AG08395 (cell line): ENCODE measurements at places on chromosomes 7 and 10.

GRCh38 chr10:6399231-6399741 lies 180.8 kb downstream of the PRKCQ start:
- DNase-seq = no peak

DNA sequence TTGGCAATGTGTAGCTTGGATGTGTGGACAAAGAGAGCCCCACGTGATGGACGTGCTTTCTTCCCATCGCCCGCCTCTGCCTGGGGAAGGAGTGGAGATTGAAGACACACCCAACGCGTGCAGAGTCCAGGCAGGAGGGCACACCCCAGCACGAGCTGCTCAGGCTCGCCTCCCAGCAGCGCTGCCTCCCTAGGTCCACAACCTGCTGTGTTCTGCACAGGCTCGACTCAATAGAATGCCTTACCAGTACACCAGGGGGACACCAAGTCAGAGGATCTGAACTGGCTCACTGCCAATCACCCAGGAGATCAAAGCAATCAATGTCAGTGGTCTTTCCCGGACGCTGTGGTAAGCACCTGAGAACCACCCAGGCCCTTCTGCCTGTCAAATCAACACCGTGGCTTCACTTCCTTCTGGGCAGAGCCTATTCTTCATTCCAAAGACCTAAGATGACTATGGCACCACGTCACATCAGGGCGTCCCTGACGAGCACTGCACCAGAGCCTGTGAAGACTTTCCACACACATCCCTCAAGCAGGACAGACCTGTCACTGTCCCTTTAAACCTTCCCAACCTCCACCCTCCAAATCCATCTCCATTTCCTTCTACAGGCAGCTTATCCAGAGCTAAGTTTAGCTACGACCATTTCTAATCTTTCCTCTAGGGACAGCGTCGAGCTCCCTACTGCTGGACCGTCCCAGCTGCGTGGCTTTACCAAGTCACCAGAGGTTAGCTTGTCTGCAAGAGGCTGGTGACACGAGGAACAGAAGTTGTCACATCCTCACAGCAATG lies 72.3 kb downstream of the AMZ1 start:
- peak; percentile 49 for DNase-seq

- no peak for DNase-seq
Measured at GRCh38 chr10:62083412-62084267, 182.1 kb downstream of the ARID5B start.

GRCh38 chr7:41629711-41630111 lies 73.2 kb downstream of the INHBA start:
- peak; percentile 36 for DNase-seq

- no peak for DNase-seq
Measured at GRCh38 chr7:69426705-69427104, 171.6 kb upstream of the AUTS2 start.

GRCh38 chr10:48519481-48520183 lies 85.2 kb downstream of the ARHGAP22 start:
- no peak for DNase-seq

DNA sequence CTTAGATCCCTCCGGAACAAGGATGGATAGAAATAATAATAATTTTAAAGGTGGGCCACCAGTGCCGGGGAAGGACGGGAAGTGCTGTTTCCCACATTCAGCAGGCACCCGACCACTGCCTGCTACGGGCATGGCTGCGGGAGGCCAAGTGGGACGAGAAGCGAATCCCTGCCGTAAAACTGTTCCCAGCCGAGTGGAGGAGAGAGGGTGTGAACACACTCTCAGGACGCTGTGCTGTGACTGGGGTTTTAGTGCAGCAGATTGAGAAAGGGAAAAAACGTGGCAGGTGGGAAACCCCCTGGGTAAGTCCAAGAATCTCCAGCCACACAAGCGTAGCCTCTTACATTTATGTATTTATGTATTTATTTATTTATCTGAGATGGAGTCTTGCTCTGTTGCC lies 158.8 kb downstream of the DNAJB6 start:
- DNase-seq = no peak

GRCh38 chr10:124656541-124656940 lies 87.6 kb downstream of the FAM53B start:
- DNase-seq = no peak

DNA sequence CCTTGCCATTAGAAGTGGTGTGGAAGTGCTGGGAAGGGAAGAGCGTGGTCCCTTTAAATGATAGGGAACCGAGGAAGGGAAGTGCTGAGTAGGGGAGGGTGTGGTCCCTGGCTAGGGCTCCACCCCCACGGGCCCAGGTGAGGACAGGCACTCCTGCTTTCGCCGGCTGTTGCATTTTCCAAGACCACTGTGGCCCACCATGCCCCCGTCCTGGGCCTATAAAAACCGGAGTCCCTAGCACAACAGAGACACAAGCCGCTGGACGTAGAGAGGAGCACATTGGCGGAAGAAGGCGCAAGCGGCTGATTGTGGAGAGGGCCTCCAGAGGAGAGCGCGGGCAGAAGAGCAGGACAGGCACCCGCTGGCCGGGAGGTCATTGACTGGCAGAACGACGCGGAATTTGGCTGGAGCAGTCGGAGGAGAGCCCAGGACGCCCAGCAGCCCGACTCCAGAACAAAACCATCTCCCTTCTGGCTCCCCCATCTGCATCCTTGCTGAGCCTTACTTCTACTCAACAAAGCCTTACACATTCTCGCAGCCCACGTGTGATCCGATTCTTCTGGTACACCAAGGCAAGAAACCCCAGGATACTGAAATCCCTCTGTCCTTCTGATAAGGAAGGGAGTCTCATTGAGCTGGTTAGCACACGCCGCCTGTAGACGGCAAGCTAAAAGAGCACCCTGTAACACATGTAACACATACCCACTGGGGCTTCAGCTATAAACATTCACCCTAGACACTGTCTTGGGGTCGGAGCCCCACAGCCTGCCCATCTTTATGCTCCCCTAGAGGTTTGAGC lies 146.2 kb upstream of the LYZL1 start:
- no peak for DNase-seq

GRCh38 chr7:50552921-50553320 lies 12.3 kb downstream of the DDC start:
- peak; percentile 55 for DNase-seq
